ENCODE measurements at places on chromosomes 12 and 14. TPM values are rescaled to one million over a fixed set of nuclear protein-coding genes. Genes with fewer than 3 reads are reported as not detected.

KRT4 gene
- not detected for total RNA-seq

GRCh38 chr12:109461846-109462756 lies 15.0 kb downstream of the KCTD10 start:
- DNase-seq: no peak

DNA sequence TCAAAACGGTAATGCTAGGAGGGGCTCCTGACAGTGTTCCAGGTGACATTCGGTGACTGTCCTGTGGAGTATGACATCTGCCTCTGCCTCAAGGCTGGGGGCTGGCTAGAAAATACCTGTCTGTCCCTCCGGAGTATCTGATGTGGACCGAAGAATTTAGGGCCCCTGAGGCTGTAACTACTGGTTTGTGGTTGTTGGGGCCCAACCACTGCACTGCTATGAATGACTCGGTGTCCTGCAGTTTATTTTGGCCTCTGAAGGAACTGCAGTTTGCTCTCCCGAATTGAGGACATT lies 198.9 kb upstream of the CAND1 start:
- no peak for DNase-seq

- no peak for DNase-seq
Measured at GRCh38 chr12:93944911-93945310, 203.5 kb upstream of the PLXNC1 start.

GRCh38 chr14:75409316-75410205 lies 18.3 kb upstream of the JDP2 start:
- DNase-seq: no peak

DNA sequence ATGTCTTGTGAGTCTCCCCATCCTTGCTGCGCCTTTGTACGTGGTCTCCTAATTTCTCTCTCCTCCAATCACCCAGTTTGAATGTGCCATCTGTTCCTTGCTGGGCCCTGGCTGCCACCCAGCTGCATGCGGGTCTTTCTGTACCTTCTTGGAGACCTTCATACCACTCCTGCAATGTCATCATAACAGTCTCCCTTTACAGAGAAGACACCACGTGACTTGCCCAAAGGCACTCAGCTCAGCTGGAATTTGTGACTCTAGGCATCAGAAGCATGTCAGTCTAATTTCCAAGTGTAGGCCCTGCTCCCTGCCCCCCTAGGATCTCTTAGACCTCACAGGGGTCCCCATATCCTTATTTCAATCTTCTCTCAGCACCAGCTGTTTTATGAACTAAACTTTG lies 284.2 kb downstream of the TTC8 start:
- no peak for DNase-seq

NUBPL gene
- 12.0 TPM for total RNA-seq
